ENCODE measurements at places on chromosomes 11 and 22. TPM values are rescaled to one million over a fixed set of nuclear protein-coding genes. Genes with fewer than 3 reads are reported as not detected.
A peak's percentile ranks its signal among the peaks of the same experiment; 100 is the strongest.

- no peak for DNase-seq
Measured at GRCh38 chr22:35156945-35157344, 91.0 kb downstream of the ISX start.

DNA sequence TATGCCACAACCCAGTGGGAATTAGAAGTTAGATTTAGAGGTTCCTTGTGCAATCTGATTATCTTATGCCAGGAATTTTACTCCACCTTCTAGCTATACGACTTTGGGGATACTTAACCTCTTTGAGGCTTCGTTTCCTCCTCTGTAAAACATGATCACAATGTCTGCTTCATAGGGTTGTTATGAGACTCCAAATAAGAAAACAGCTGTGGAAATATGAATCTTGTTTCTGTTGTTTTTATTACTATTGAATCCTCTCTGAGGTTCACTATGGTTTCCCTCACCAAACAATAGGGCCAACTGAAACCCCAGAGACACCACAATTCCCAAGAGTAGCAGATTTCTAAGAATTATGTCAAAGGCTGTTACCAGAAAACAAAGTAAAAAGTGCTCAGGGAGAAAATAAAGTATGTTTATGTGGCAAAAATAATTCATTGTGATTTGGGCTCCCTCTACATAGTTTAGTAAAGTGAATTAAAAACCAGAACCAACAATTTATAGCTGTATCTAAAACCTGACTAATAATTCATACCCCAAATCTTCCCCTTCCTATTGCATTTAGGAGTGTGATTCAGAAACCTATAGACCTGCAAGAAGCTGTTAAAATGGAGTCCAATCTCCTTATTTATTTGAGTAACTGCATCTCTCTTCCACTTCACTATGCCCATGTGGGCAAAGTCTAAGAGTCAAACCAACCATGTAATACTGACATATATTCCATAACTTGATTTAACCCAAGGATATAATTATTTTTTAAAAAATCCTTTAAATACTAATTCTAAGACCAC is 38.4 kb downstream of the AMBRA1 start:
- peak; percentile 60 for DNase-seq

Gene SCUBE2
- total RNA-seq = 1.1 TPM

Gene PIWIL4
- total RNA-seq = 2.7 TPM

GRCh38 chr11:116835042-116835772 is 2.2 kb downstream of the APOA1 start:
- DNase-seq = no peak

- peak; percentile 80 for DNase-seq
Measured at GRCh38 chr11:94151903-94152677, 23.4 kb downstream of the PANX1 start.

- no peak for DNase-seq
Measured at GRCh38 chr22:31342389-31343140, 3.6 kb downstream of the PATZ1 start.

- DNase-seq = no peak
Measured at GRCh38 chr11:71255800-71256479, 3.6 kb upstream of the SHANK2 start.

Data from fibroblast of the aortic adventitia (primary cell).